Stimulated activated CD8-positive, alpha-beta memory T cell treated with anti-CD3 and anti-CD28 coated beads, Interleukin-15, amount 100 ng/mL, for 24 hours (primary cell): ENCODE measurements at places on chromosomes 1 and 21.
A peak's percentile ranks its signal among the peaks of the same experiment; 100 is the strongest.

DNA sequence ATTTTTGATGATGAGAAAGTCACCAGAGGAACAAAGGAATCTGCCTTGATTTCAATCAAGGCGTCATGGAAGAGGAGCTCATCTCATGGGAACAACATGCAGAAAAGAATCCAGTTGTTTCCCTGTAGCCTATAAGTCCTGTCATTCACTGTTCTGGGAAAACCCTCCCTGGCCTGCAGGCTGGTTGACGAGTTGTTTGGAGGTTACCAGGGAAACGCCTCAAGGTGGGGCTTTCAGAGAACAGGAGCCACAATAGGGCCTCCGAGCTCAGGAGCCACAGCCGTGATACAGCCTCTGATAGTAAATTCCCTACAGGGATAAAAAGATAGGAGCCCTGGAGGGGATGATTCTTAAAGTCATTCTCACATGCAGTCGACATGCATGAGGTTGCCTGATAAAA is 135.2 kb downstream of the PSMG1 start:
- DNase-seq = no peak

GRCh38 chr1:29459620-29459945 is 223.3 kb downstream of the PTPRU start:
- no peak for DNase-seq

GRCh38 chr1:14380408-14380807 is 218.1 kb upstream of the KAZN start:
- no peak for DNase-seq

DNA sequence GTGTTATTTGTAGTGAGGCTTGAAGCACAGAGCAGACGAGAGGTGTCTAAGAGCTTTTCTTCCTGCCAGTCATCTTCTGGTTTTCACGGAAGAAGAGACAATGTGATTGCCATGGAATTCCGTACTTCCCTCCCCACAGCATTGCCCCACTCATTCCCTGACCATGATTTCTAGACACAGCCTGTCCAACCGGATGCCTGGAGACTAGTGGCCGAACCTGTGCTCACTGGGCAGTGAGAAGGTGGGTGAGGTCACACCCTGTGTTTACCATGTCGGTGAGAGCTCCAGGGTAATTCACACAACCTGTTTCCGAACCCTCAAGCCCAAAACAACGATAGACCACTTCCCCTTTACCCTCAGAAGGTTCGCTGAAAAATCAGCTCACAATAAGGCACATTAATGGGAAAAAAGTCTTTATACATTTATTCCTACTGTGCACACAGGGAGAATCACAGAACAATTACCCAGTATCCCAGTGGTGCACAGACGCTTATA is 271.9 kb upstream of the FMN2 start:
- no peak for DNase-seq

- DNase-seq = no peak
Measured at GRCh38 chr1:3292051-3292722, 162.3 kb upstream of the ARHGEF16 start.

DNA sequence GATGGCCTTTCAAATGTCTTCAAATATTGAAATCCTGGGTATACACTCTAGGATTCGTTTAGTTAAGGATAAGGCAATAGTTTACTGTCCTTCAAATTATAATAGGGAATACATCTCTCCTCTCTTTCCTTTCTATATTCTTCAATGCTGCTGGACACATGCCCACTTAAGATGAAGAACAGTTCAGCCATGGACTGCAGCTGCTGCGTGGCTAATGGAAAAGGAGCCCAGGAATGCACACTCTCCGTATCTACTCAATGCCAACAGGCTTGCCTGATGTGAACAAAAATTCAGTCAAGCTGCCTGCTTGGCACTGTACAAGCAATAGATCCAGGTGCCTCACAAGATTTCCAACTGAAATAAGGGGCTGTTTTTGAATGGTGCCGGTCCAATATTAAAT is 321.2 kb upstream of the LYPLAL1 start:
- DNase-seq = no peak

DNA sequence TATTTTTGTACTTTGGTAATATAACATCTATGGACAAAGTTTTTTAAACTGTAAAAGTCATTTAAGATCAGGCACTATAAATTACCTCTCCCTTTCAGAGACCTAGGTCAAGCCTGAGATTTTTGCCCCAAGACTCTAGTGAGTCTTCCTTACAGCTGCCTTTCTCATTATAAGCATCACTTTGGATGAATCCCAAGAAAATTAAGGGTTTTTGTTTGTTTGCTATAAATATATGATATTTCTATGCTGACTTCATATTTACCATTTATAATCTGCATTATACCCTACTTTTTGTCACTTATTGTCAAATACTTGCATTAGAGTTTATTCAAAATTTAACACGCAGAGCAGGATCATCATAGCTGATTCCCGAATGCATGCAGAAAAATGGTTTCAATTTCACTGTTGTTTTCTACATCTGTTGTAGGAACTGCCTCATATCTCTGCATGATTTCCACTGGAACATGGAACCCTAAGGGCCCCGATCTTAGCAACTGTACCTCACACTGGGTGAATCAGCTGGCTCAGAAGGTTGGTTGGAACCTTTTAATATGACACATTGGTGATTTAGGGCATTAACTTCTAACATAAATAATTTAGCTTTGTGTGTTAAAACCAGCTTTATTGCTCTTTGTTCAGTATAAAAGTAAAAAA is 150.0 kb downstream of the ADGRL2 start:
- DNase-seq = no peak

- no peak for DNase-seq
Measured at GRCh38 chr21:15058854-15059263, 5.9 kb downstream of the NRIP1 start.

- DNase-seq = no peak
Measured at GRCh38 chr1:243742819-243743218, 107.2 kb downstream of the AKT3 start.

- DNase-seq = no peak
Measured at GRCh38 chr1:67708606-67709005, 23.6 kb downstream of the GADD45A start.

DNA sequence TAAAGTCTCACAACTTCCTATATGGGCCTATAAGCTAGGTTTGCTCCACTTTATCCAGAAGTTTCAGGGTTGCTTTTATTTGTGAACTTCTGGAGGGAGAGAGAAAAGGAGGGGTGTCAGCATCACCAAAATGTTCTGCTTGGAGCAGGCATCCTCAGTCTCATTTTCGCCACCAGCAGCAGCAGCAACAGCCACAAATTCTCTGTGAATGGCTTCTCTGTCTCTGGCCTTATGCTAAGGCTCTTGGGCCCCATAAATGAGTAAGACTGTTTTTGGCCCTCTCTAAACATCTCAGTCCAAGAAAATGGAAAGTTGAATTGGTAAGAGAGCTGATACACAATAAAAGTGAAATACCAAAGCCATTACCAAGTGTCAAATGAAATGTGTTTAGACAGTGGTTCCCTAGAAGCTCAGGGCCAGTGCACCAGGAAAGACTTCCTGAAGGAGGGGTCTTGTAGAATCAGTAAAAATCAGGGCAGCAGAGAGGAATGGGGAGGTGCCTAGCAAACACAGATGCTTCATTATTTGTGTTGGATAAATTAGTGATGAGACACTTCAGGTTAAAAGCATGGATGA is 53.0 kb upstream of the SPATA6 start:
- no peak for DNase-seq

DNA sequence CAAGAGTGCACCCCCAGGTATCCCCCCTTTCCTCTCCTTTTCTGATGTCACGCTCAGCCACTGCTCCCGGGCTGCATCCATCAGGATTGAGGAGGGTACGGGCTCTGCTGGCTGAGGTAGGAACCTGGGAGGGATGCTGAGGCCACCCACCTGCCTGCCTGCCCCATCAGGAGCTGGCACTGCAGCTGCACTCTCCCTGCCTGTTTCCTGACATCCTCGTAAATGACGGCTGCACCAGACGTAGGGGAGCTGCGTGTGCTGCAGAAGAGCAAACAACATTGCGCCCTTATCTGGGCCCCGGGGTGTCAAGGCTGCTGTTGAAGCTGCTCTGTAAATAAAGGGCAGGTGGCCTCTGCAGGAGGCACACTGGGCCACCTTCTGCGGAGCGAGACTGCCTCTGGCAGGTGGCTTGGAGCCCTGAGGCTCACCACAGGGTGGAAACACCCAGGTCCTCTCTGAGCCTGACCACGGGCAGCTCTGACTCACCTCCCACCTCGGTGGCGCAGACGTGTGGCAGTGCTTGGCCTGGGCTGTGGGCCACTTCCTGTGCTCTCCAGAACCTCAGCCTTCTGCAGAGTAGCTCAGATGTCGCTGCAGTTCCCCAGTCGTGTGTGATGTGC is 30.9 kb downstream of the SNAP47 start:
- peak; percentile 46 for DNase-seq

DNA sequence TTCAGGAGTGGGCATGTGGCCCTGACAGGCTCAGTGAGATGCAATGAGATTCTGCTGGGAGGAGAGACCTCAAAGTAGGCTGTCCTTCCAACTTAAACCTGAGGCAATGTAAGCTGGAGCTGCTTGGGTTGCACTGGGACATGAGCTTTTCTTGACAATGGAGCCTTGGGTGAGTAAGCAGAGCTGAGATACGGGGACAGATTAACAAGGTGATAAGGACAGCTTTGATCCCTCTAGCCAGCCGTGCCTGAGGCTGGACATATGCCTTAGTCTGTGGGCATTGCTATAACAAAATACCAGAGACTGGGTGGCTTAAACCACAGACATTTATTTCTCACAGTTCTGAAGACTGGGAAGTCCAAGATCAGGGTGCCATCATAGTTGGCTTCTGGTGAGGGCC is 18.3 kb upstream of the NGF start:
- no peak for DNase-seq

DNA sequence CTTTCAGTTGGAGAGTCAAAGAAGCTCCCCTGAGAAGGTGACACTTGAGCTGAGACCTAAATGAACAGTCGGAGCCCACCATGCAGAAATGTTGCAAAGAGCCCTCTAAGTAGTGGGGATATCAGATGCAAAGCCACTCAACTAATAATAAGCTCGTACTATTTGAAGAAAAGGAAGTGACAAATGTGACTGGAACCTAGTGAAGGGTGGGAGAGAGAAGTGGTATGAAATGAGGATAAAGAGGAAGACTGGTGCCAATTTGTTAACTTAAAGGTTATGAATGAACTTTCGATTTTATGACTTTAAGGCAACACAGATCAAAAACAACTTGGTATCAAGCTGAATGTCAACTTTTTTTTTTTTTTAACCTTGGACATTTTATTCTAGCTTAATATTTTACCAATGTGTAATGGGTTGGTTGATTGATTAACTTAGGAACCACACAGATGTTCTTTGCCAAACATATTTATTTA is 14.7 kb downstream of the LYPLAL1 start:
- DNase-seq = no peak

DNA sequence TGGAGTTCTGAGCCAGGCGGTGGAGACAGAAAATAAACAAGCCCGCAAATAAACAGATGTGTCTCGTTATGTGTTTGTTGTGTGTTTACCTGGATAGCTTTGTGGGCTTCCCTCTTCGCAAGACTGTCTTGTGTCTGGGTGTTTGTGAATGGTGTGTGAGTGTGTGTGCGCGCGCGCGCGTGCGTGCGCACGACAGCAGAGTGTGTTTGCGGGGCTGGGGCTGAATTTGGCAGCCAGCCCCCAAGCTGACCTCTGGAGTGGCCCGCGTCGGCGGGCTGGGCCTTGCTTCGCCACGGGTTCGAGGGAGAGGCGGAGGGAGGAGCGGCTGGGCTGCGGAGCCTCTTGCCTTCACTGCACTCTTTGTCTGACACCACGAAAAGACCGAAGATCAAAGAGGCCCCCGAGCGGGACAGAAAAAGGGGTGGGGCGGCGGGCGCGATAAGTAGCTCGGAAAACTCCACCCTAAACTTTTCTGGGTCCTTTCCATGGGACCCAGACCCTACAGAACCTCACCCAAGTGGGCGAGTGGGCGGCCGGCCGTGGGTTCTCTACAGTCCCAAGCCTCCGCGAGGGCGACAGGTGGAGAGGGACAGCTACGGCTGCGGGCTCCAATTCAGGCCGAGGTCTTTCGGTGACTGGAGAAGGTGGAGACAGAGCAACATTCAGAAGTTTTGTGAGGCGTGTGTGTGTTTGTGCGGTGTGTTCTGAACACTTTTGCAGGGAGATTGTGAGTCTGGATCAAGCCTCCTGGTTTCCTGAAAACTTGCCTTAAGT is 14.5 kb downstream of the PAX7 start:
- DNase-seq = no peak

- no peak for DNase-seq
Measured at GRCh38 chr1:52919051-52919722, 2.4 kb downstream of the ECHDC2 start.

GRCh38 chr1:112099979-112100378 is 110.5 kb upstream of the KCND3 start:
- DNase-seq = no peak

DNA sequence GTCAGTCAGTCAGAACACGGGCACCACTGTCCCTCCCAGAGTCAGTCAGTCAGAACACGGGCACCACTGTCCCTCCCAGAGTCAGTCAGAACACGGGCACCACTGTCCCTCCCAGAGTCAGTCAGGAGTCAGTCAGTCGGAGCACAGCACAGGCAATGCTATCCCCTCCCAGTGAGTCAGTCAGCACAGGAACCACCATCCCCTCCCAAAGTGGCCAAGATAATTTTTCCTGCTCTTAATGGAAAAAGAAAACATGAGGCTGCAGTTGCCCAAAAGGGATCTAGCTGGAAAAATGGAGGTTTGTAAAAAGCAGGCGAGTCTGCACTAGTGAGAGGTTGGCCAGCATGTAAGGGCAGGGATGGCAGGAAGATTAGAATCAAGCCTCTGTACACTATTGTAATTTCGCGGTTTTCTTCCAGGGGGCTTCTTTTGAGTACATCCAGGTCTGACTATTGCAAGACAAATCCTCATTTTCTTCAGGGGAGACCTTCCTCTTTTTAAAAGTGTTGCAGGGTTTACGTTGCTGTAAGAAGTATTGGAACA is 213.8 kb downstream of the SIPA1L2 start:
- DNase-seq = no peak

DNA sequence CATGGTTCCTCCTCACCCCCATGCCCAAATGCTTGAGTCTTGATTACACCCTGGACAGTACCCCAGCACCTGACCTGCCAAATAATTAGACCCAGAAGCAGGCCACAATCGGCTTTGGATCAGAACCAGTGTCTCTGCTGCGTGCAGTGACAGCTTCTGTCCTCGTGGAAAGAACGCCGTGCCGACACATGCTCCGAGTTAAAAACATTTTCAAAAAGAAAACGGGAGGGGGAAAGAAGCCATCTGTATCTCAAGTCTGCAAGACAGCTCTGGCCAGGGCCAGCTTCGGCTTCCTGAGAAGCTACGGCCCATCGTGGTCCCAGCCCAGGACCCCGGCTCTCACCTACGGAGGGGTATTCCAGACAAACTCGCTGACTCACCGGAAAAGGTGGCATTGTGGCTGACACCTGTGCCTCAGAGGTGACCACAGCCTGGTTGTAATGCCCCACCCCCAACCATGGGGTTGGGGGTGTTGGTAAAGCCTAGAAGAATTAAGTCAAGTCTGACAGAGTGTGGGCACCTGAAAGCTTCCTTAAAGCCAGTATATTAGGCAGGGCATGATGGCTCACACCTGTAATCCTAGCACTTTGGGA is 25.8 kb downstream of the SSBP3 start:
- DNase-seq = no peak
